ENCODE measurements at places on chromosomes 3 and 15.

GRCh38 chr3:105246536-105246935, 120.2 kb upstream of the ALCAM start:
- DNase-seq: no peak

GRCh38 chr15:59867086-59867855, 136.8 kb upstream of the FOXB1 start:
- DNase-seq: no peak

GRCh38 chr3:136291302-136291701, 41.2 kb downstream of the PCCB start:
- DNase-seq: no peak

GRCh38 chr3:118988198-118989130, 46.2 kb downstream of the IGSF11 start:
- DNase-seq: no peak

DNA sequence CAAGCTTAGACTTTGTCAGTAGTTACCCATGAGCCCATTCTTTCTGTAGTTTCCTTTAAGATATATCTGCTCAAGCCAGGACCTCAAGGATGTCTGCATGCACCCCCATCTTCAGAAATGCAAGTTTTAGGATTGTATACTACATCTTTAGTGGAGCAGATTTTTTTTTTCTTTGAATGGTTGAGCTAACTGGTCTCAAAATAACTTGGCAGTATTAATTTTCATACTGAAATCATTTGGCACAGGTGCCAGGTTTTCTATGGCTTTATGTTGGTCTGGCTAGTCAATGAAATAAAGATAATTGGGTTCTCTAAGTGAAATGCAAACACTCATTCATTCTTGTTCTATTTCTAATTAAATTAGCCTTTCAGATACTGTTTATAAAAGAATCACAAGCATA, 108.9 kb downstream of the ATG7 start:
- no peak for DNase-seq

GRCh38 chr3:52062505-52062904, 6.1 kb upstream of the DUSP7 start:
- no peak for DNase-seq

DNA sequence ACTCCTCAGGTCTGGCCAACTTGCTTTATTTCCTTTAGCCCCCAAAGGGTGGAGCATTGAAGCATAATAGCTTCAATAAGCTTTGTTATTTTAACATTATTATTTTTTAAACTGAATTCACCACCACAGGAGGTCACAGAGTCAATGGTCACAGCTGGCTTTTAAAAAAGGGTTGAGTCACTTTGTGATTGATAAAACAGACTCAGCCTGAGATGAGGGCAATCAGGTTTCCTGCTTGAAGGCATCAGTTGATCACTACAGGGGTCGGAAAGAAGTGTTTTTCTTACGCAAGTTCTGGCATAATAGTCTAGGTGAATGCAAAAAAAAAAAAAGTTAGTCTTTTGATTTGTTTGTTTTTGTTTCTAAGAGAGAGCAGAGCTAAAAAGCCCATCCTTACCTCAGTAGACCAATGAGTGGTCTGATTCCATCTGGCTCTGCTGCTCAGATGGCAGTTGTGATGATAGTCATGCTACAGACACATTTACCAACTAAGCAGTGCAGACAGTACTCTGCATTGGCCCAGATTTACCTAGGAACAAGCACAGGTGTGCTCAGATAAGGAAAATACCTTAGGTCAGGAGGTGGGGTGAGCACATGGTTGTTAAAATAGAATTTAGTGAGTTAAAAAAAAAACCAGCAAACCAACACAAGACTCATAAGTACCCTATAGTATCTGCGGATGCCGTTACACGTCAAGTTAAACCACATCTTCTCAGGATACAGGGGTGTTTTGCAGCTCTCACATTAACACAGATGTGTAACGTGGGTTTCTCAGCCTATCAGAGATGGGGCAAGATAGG, 22.6 kb downstream of the ZNF80 start:
- no peak for DNase-seq

DNA sequence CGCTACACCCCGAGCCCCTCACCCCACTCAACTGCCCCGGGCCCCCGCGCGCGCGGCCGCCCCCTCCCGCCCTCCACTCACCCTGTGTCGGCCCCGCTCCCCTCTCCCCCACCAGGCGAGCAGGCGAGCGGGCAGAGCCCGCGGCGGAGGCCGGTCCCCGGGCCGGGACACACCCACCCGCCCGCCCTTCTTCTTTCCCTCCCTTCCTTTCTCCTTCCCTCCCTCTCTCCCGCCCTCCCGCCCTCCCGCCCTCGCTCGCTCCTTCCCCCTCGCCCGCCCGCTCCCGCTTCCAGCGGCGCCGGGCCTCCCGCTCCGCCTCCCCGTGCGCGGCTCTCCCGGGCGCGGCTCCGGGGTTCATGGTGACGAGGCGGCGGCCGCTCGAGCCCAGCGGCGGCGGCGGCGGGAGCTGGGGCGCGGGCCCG, at the start of gene CTDSPL:
TSS of gene CTDSPL (plus strand) at position 261 of the 422 bp plus-strand sequence. CDS start 320 bp downstream, outside the sequence.
- DNase-seq: peak; percentile 78

- no peak for DNase-seq
These were observed 203.1 kb downstream of the EPHB1 start for GRCh38 chr3:134998158-134998557.

DNA sequence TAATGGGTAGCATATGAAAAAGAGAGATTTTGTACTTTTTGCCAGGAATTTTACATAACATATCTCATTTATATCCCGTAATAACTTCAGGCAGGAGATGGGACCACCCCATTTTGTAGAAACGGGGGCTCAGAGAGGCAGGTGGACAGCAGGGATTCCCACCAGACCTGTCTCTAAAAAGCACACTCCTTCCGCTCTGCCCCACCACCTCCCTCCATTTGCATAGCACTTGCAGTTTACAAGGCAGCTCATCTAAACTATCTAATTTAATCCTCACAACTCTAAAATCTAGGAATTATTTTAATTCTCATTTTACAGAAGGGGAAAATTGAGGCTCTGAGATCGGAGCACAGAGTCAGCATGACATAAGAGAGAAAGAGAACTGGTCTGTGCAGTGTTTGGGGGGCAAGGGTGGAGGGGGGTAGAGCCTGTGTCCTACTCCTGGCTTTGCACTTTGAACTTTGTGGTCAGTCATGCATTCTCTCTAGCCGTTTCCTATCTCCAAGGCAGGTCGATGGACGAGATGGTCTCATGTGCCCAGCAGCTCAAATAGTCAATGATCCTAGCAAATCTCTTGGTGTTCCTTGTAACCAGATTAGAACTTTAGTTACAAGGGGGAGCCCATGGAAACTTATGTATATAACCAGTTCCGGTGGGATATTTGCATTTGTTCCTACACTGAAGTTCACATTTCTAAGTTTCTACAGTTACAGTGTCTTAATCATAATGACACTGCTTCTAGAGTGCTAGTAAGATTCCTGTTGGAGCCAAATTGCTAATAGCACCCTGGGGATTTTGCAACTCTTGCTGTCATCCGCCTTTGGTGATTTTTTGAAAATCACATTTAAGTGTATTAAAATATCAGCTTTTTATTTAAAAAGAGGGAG, 18.6 kb downstream of the CRYGS start:
- peak; percentile 25 for DNase-seq

DNA sequence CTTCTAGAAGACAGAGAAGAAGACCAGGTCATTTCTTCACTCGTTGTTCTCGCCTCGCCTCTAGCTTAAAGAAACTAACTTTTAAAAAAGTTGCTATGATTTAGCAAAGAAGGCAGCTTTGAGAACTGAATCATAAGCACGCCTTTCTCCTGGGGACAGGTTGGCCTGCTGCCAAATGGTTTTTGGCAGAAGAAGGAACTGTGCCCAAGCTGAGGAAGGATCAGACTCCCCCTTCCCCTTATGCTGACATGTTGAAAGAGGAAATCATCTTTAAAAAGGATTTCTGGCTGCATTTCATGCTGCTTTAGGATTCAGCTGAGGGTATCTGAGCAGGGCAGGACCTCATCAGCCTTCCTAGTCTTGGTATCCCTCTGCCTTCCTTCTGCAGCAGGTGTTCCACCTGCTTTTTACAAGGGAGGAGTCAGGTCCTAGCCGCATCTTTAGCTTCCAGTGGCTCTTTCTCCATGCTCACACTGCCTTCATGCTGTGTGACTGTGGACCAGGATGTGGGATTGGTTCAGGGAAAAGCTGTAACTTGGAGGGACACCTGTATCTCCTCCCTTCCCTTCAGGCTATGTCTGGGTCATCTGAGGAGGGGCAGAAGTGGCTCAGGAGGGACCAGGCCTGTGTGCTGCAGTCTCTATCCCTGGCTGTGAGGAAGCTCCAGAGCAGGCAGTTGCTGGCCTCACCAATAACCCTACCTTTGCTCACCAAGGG, 34.1 kb upstream of the HACD2 start:
- no peak for DNase-seq

DNA sequence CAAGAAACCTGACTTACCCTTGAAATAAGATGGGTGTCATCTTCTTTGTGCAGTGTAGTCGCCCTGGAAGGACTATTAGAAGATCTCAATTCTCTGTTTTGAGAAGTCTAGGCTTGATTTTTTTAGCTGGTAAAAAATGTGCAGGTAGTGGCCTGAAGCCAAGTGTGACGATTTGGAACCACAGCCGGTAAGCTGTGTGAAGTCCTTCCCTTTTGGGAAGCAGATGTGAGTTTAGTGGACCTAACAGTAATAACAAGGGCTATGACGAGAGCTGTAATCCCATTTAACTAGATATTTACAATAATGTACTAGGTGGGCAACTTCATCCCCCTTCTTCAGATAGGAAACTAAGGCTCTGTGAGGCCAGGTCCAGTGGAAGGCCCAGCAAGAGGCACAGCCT, 81.7 kb upstream of the MYZAP start:
- DNase-seq: no peak

DNA sequence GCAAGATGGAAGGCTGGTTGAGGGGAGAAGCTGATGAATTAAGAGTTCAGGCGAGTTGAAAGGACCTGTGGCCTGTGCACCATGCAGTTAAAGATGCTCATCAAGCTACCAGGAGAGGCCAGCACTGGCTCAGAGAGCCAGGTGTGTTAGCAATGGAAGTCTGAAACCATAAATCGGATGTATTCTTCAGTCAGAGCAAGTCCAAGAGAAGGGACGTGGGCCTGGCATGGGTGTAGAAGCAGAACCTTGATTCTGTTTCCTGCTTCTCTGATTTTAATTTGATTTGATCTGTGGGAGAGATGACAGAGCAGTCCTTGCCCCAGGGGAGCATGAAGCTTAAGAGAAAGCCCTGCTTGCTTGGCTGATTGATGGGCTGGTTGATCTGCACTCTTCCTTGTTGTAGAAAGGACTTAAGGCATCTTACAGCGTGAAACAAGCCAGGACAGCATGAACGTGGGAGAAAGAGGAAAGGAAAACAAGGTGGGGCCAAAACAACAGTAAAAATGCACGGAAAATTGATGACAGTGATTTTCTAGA, 10.9 kb downstream of the TM6SF1 start:
- no peak for DNase-seq

DNA sequence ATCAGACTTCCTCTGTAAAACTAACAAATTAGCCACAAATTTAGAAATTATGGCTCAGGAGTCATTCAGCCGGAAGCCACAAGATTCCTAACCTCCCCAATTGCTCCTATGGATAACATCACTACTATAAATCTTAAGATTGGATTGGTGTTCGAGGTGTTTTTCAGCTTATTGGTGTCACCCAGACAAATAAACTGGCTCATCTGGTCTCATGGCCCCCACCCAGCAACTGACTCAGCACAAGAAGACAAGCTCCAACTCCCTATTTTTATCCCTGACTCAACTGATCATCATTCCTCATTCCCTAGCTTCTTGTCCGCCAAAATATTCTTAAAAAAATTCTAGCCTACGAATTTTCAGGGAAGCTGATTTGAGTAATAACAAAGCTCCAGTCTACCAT, 135.1 kb upstream of the STRIT1 start:
- no peak for DNase-seq

DNA sequence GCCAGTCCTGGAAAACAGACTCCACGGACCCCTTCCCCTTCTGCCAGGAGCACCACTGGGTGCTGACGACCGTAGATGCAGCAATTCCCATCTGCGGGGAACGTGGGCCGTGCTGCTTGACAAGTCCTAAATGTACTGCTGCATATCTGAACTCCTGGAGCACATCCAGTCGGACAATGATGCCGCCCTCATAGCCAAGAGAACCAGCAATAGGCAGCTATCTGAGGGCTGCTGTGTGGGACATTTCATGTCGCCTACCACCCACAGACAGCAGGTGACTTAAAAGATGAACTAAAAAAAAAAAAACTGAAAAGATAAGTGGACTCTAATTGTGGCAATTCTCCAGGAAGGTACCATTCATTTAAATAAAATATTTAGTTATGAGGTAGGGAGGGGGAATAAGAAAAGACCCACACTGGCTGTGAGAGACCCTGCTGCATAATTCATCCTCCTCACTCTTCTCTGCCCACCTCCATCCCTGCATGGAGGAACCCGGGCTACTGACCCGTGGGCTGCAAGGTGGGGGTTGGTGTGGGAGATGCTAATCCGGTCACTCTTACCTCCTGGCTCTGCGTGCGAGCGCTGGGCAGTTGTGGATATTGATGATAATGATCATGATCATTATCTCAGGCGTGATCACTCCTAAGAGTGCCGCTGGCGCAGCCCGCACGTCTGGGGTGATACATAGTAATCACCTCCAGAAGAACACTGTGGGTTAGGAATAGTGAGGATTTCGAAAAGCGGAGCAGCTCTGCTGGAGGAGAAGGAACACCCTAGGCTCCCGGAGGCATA, 28.3 kb downstream of the ALS2CL start:
- DNase-seq: no peak

DNA sequence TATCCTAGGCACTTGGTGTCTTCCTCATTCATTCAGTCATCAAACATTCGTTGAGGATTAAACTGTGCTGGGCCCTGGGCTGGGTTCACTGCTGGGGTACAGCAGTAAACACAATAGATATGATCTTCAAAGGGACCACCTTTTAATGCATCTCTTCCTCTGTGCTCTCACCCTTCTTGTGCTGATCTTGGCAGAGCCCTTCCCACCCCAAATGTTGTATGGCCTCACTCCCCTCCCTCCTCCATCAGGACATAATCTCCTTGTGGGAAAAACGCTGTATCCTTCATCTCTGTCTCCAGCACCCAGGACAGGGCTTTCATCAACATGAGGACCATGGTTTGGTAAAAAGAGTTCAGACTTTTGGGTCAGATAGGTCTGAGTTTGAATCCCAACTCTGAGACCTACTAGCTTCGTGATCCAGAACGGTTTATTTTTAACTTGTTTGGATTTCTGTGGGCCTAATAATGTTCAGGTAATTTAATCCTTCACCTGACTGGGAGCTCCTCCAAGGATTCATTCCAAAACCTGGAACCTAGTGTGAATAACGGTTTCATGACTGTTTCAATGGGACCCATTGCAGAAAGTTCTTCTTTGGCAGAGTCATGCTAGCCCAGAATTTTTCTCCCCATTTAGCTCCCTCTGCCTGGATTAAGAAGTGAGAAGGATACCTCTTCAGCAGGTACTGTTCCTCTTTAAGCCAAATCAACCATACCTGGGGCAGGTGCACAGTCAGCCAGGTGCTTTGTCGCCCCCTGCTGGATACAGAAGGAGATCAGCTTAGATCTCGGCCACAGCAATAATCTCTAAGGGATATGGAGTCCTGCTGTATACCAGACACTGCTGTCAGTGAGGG, 5.2 kb upstream of the WNT7A start:
- DNase-seq: peak; percentile 70

GRCh38 chr3:41198046-41198445, 1.3 kb upstream of the CTNNB1 start:
- no peak for DNase-seq

Data from kidney (tissue), 22 donors.